Thyroid gland (tissue), 4 donors: ENCODE measurements at places on chromosomes 3 and 15. TPM values are rescaled to one million over a fixed set of nuclear protein-coding genes. Genes with fewer than 3 reads are reported as not detected.

DNA sequence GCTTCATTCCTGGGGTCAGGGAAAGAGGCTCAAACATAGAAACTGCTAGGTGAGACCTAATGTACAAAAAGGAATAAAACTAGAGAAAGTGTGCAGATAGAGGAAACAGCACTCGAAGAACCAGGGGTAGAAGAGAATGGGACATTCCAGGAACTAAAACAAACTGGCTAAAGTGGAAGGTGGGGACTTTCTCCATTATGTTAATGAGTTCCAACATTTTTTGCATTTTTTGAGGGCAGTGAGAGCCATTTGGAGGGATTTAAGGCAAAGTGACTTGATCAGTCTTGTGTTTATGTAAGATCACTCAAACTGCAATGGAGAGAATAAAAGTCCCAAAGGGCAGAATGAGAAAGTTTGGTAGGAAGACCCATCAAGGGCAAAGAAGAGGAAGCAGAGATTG, 20.6 kb upstream of the SLC4A7 start:
- no peaks in the 10 kb centered on the region for H3K36me3 ChIP-seq
- peaks cover 14% of the 10 kb centered on the region for H3K4me1 ChIP-seq
- H3K27me3 ChIP-seq = no peaks in the 10 kb centered on the region

DNA sequence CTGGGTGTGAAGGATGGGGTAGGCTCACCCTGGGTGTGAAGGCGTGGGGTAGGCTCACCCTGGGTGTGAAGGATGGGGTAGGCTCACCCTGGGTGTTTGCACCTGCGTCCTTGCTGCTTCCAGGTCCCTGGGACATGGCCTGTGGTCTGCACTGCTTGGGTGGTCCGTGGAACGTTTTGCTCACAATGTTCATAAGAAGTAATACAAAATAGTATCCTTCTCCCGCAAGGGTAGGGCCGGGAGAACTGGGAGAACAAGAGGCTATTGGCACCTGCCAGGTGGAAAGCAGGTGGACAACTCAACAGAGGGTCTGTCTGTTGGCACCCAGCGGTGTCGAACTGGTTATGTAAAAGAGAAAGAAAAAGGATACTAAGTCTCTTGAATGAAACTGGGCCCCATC, 17.0 kb upstream of the PCSK6 start:
- H3K4me3 ChIP-seq = no peak overlapping the region
- H3K27me3 ChIP-seq = no peaks in the 10 kb centered on the region
- no peaks in the 10 kb centered on the region for H3K36me3 ChIP-seq

GRCh38 chr3:90025019-90025418, 917.6 kb downstream of the EPHA3 start:
- H3K27me3 ChIP-seq = no peaks in the 10 kb centered on the region
- H3K27ac ChIP-seq = no peak overlapping the region
- H3K4me1 ChIP-seq = no peaks in the 10 kb centered on the region
- H3K4me3 ChIP-seq = no peak overlapping the region
- DNase-seq = no peak

DNA sequence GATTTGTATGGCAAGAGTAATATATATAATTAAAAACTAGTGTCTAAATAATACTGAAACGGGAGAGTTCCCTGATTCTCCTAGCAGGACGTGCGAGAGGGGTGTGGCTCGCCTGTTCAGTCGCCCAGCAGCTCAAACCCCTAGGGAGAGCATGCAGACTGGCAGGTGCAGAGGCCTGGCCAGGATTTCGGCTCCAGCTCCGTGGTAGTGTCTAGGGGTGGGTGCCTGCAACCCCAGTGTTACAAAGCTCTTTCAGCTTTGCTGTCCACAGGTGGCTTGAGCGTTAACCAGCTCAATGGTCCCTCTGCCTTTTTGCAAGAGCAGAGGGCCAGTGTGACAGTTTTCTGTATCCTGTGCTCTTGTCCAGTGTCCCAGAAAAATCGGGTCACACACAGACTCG, 226.6 kb downstream of the ALCAM start:
- H3K27ac ChIP-seq = no peak overlapping the region
- no peaks in the 10 kb centered on the region for H3K27me3 ChIP-seq
- no peaks in the 10 kb centered on the region for H3K4me1 ChIP-seq
- H3K4me3 ChIP-seq = no peak overlapping the region
- DNase-seq = no peak
- no peaks in the 10 kb centered on the region for H3K36me3 ChIP-seq

DNA sequence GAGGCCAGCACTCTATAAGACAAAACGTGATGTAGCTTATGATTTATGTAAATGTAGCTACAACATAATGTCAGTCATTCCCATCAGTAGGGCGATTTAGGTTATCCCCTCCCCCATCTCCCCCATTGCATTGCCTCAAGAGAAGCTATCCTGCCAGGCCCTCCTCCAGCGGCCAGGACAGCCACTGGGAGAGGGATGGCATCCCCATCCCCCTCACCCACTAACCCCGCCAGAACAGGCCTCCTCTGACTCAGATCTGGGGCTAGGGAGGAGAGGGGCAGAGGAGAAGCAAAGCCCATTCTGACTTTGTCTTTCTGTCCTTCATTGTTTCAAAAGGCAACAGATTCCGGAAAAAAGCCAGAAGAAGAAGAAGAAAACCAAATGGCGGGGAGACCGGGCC, 32.6 kb upstream of the ESYT3 start:
- no peak overlapping the region for H3K4me3 ChIP-seq
- H3K27ac ChIP-seq = no peak overlapping the region

DNA sequence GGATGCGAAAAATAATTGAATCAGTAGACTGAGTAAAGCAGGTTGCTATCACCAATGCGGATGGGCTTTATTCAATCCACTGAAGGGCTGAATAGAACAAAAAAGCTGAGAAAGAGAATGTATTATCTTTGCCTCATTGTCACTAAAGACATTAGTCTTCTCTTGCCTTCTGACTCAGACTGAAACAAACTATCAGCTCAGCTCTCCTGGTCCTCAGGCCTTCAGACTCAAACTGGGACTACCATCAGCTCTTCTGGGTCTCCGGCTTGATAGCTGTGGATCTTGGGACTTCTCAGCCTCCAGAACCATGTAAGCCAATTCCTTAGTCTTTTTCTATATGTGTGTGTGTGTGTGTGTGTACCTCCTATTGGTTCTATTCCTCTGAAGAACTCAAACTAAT, 12.6 kb downstream of the IFT57 start:
- H3K27ac ChIP-seq = no peak overlapping the region
- DNase-seq = no peak
- no peaks in the 10 kb centered on the region for H3K4me1 ChIP-seq
- H3K36me3 ChIP-seq = no peaks in the 10 kb centered on the region
- no peak overlapping the region for H3K4me3 ChIP-seq

DNA sequence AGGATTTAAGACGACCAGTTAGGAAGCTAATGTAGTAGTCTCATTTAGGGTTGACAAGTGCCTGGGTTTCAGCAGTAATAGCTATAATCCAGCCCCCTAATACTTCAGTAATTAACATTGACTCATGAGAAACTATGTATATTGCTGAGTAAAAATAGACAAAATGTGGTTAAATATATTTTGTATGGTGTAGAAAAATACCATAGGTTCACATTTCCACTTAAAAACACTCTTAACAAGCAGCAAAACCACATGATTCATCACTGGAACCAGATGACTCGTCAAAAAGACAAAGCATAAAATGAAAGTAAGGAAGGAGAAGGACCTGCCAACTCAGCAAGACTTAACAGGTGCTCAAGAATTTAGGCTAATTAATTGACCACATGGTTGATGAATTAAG, 288.9 kb downstream of the EFHB start:
- no peak overlapping the region for H3K4me3 ChIP-seq
- no peaks in the 10 kb centered on the region for H3K27me3 ChIP-seq
- no peak overlapping the region for H3K27ac ChIP-seq
- no peak for DNase-seq
- H3K36me3 ChIP-seq = no peaks in the 10 kb centered on the region
- H3K4me1 ChIP-seq = no peaks in the 10 kb centered on the region

DNA sequence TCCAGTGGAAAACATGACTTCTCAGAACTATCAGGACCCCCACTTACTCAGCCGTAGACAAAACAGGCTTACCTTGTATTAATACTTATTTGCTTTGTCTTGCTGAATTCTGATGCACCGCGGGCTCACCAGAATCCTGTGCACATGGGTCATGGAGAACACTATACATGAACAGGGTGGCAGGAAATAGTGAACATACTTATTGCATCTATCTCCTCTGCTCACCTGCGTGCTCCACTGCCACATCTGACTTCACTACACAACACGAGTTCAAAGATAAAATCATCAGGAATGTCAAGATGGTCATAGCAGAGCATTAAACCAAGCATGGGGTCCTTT, 10.7 kb upstream of the MAPK6 start:
- no peaks in the 10 kb centered on the region for H3K27me3 ChIP-seq
- no peak overlapping the region for H3K4me3 ChIP-seq
- no peak for DNase-seq
- peaks cover 35% of the 10 kb centered on the region for H3K4me1 ChIP-seq
- H3K36me3 ChIP-seq = no peaks in the 10 kb centered on the region
- H3K27ac ChIP-seq = no peak overlapping the region

DNA sequence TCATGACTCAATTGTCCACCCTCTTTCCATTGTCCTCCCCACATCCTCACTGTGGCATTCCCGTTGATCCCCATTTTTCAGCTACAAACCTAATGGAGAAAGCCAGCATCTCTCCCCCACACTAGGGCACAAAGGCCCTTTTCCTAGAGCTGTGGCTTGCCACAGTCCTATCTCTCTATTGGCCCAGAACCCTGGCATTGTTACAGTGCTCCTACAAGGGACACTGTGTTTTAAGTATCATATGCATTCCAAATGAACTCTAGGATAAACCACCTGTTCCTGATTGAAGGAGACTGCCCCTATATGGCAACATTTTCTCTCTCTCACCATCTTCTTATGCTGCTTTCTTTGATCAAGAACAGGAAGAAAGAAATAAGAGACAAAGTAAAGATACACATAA, 69.4 kb upstream of the SKOR1 start:
- DNase-seq = no peak
- no peaks in the 10 kb centered on the region for H3K36me3 ChIP-seq
- H3K27ac ChIP-seq = no peak overlapping the region
- H3K4me1 ChIP-seq = no peaks in the 10 kb centered on the region
- H3K4me3 ChIP-seq = no peak overlapping the region

GRCh38 chr15:34584996-34585395, 1.5 kb upstream of the GOLGA8B start:
- no peak overlapping the region for H3K4me3 ChIP-seq
- peaks cover 25% of the 10 kb centered on the region for H3K4me1 ChIP-seq
- H3K36me3 ChIP-seq = no peaks in the 10 kb centered on the region
- no peak for DNase-seq

CCDC33 gene
- not detected for total RNA-seq

ARGFX gene
- total RNA-seq = not detected

TMEM212 gene
- not detected for total RNA-seq

RGMA gene
- 10.3 TPM for total RNA-seq
